T-helper 2 cell (primary cell): ENCODE measurements at places on chromosomes 1 and 21.

DNA sequence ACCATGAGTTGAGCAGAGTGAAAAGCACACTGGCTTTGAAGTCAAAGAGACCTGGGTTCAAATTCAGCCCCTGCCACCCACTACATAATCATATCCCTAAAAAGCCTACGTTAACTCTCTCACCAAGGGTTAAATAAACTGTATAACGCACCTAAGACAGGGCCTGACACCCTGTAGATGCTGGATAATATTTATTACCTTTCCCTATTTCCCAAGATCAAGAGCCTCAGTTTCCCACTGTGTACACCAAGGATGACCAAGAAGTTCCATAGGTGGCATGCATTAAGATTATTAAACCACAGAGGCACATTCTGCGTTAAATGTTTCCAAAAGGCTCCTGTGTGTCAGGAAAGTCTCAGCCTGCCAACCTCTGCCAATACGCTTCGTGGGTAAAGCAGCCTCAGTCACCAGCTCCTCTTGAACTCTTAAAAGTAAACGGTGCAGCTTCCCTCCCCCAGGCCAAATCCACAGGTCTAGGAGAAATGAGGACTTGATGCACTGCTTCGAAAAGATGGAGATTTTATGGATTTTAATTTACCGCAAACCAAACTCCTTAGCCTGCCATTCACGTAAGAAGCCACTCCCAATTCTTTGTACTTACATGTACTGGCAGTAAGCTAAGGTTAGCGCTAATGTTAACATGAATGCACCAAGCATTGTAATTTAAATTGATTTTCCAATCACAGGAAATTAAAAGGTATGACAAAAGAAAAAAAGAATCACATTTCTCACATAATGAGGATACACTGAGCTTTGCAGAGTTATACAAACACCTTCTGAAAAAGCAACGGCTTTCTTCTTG, 2.6 kb downstream of the USP24 start:
- no peak for DNase-seq

DNA sequence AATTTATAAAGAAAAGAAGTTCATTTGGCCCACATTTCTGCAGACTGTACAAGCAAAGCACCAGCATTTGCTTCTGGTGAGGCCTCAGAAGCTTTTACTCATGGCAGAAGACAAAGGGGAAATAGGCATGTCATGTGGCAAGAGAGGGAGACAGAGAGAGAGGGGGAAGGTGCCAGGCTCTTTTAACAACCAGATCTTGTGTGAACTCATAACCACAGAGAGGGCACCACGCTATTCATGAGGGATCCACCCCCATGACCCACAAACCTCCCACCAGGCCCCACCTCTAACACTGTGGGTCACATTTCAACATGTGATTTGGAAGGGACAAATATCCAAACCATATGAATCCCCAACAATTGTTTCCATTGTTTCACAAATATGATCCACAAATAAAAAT, 467.9 kb downstream of the SIPA1L2 start:
- DNase-seq: no peak

GRCh38 chr1:88877382-88877825, 14.0 kb downstream of the GTF2B start:
- no peak for DNase-seq

- DNase-seq: no peak
These were observed 3.7 kb downstream of the FOXD2 start for GRCh38 chr1:47441450-47442106.
